ENCODE measurements at places on chromosomes 12 and 14.

GRCh38 chr12:112677050-112677765 is 114.3 kb upstream of the RPH3A start:
- DNase-seq: no peak

GRCh38 chr14:64074961-64075612 is 219.1 kb downstream of the ESR2 start:
- DNase-seq: no peak

DNA sequence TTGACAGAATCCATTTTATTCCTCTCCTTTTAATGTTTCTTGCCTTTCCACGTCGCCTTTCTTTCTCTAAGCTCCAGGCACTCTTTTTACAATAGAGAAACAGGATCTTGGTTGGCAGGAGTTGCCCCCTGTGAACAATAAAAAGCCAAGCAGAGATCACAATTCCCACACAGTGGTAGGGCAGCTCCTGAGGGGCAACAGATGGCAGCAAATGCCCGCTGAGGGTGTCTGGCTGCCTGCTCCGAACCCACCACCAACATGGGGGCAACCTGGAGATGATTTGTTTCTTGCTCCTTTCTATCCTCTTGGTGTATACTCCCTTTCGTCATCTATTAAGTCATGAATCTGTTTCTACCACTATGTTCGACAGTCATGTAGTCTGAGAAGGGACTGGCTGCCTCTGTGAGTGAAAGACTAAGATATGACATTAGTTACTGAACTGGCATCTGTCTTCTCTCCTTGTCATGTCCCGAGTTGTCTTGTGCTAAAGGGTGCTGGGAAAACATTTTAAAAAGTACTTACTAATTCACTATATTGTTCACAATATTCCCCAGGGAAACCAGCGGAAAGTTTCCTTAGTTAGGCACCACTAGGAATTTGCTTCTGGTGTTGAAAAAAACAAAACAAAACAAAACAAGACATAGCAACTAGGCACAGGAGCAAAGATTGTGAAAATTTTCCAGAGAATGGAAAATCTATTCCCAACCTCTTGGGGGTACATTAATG is 170.1 kb downstream of the STXBP6 start:
- peak; percentile 9 for DNase-seq

DNA sequence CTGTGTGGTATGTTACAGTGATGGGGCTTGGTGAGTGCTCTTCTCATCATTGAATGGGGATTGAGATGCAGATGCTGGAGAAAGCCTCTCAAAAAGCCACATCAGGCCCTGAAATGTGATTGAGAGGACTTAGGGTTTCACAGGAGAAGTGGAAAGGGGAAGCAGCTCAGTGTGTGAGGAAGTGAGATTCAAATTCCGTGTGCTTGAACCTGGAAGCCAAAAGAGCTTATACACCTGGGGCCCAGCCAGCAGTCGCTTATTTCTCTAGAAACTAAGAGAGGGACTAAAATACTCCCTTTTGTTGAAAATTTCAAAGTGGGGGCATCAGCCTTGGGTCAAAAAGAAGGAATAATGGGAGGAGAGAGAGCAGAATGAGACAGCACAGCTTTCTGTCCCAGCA is 39.1 kb upstream of the GZMB start:
- DNase-seq: no peak

DNA sequence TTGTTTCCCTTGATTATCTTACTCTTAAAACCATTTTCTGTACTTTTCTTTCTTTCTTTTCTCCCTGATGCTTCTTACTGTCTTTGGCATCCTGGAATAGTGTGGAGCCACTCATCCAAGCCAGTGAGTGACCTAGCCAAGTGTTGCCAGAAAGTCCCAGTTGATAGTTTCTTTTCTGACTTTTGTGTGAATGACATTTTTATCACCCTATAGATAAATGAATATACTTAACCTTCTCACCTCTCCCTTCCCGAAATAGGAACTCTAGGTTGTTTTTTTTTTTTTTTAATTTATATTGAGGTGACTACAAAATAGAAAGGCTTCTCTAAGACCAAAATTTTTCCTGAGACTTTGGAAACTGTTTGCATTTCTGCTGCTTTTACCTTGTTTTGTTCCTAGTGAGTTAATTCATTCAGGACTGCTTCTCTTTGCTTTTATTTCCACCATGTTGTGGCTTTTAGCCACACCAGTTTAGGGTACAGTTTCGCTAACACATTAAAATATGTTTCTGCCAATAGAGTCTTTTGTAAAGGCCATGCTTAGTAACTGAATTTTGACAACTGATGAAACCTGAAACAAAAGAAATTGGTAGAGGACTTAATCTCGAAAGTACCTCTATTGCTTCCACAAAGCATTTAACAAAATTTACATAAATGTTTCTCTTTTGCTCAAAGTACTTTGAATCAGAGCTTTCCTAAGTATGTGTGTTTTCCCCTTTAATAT is 194.6 kb downstream of the ERC1 start:
- no peak for DNase-seq

- DNase-seq: no peak
These were observed 9.8 kb upstream of the DICER1 start for GRCh38 chr14:95167177-95167576.

DNA sequence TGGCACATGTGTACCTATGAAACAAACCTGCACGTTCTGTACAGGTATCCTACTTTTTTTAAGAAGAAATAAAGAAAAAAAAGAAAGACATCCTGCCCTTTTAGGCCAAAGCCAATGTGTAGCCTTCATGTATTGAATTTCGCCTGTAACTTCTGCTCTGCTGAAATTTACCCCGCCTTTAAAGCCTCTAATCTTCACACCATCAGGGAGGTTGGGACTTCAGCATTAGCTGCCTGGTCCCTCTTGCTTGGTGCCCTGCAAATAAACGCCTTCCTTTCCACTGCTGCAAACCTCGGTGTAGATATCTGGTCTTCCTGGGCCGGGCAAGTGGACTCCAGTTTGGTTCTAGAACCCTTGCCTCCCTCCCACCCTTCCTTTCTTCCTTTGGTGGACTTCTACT is 2.6 kb upstream of the KRT71 start:
- no peak for DNase-seq

- no peak for DNase-seq
These were observed 233.5 kb downstream of the EFCAB11 start for GRCh38 chr14:89720741-89721729.

DNA sequence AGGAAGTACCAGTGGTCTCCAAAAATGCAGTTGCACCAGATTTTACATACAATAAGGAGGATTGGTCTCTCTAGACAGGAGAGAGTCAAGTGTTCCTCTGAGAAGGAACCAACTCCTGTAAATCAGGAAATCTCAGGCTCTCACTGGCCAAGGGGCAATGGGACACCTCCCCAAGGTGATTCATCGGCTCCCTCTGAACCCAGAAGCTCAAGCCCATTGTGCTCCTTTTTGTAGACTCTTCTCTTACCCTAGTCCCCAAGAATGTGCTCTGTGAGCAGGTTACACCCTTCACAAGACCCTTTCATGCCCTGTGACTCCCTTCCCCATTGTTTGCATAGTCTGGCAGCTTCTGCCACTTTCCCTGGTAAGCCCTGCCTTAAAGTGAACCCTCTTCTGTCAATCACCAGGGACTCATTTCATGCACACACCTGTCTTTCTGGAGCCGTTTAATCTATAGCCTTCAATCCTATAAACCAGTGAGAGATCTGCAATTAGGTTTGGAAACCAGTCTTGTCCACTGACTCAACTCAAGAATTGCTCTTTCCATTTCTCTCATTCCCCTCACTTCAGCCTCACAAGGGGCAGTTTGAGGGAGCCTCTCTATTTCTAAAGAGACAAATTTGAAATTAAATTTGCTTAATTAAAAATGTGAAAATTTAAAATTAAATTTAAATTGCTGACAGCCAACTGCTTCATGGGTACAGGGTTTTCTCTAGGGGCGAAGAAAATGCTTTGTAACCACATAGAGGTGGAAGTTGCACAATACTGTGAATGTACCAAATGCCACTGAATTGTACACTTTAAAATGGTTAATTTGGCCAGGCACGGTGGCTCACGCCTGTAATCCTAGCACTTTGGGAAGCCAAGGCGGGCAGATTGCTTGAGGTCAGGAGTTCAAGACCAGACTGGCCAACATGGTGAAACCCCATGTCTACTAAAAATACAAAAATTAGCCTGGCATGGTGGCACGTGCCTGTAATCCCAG is 38.3 kb upstream of the LTA4H start:
- DNase-seq: no peak

- no peak for DNase-seq
These were observed 58.0 kb downstream of the NTF3 start for GRCh38 chr12:5489760-5490406.

DNA sequence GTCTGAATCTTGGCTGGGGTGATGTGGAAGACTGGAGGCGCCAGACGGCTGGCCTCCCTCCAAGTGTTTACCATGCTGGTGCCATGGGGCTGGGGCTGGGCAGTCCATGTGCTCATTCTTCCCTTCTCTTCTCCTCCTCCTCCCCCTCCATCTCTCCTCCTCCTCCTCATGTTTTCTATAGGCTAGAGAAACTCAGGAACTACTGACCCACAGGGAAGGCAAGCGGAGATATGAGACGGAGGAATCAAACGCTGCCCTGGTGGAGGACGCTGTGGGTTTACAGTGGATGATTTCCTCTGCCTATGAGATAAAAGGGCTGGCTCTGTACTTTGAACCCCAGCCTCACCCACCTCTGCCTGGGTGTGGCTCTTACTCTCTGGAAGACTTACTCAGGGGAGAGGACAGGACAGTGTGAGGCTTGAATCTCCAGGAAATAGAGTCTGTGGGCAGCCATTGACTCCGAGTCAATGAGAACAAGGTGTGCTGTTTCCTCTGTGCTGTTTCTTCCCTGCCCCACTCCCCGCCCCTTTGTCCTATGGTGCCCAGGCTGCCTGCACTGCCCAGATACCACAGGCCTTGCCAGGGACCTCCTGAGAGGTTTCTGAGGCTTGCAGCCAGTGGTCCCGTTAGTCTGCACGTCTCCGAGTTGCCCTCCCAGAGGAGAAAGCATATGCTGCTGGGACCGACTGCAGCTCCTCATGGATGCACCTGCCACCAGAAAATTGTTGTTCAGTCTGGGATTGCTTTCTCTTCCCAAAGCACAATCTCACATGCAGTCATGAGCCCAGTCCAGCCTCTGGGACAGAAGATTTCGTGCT is 132.6 kb upstream of the ARHGAP5 start:
- DNase-seq: no peak

GRCh38 chr14:65470404-65470880 is 57.9 kb downstream of the FUT8 start:
- no peak for DNase-seq

- DNase-seq: no peak
These were observed 313.7 kb upstream of the DCN start for GRCh38 chr12:91496337-91496736.

GRCh38 chr12:128798571-128799341 is 25.0 kb downstream of the SLC15A4 start:
- DNase-seq: no peak

DNA sequence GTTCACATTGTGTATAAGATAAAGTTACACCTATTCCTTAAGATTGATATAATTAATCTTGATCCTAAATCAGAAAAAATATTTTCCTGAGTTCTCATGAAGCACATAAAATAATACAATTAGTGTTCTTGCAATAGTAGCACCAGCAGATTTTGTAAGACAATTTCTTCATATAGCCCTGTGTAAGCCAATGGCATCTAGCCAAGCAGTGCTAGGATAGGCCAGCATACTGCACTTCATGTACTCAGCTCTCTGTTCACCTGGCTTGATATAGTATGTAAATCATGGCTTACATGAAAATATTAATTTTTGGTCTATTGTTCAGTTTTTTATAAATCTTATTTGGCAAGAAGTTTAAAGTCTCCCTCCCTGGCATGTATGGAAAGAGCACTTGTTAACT is 1.9 kb downstream of the KLRF2 start:
- DNase-seq: no peak

- DNase-seq: no peak
These were observed 123.3 kb upstream of the MED13L start for GRCh38 chr12:116400636-116401372.

- DNase-seq: no peak
These were observed 335.9 kb downstream of the ATP23 start for GRCh38 chr12:58277231-58277630.

DNA sequence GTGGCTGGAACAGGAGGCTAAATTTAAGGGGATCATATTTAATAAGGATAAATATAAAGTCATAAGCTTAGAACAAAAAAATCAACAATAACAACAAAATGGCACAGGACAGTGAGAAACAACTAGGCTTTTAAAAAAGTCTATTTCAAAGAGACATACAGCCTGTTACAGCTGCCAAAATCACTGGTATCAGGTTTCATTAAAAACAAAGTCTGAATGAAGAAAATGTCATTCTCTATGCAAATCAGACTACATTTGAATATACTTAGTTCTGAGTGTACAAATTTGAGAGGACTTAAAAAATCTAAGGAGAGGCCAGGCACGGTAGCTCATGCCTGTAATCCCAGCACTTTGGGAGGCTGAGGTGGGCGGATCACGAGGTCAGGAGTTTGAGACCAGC is 44.0 kb downstream of the TFCP2 start:
- DNase-seq: no peak

DNA sequence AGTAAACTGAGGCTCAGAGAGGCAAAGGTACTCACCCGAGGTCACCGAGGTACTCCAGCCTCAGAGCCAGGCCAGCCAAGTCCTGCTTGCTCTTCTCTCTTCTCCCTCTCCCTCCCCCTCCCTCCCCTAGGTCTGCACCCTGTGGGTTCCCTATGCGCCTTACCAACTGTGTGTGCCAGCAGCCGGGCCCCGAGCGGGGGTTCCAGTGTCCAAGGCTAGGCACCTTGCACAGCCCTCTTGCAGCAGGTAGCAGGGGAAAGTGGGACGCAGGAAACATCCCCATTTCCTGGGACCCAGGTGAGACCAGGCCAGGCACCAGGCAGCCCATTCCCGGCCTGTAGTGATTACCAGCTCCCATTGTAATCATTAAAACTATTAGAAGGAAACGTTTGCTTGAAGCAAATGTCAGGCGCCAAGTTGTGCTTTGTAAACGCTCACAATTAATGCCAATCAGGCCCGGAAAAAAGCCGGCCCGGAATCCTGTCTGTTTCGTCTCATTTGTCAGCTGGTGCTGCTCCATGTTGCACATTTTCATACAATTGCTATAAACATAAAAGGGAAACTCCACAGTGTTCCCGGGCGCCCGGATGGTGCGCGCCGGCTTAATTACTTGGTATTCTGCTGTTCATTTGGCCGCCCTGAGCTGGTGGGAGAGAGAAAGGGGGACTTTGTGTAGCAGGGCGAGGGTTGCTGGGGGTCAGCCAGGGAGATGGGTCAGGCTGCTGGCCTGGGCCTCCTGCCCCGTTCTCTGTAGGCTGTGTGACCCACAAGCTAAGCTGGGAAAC is 11.9 kb downstream of the FAM222A start:
- DNase-seq: no peak

- DNase-seq: no peak
These were observed 115.8 kb upstream of the CCDC198 start for GRCh38 chr14:57609192-57610075.

DNA sequence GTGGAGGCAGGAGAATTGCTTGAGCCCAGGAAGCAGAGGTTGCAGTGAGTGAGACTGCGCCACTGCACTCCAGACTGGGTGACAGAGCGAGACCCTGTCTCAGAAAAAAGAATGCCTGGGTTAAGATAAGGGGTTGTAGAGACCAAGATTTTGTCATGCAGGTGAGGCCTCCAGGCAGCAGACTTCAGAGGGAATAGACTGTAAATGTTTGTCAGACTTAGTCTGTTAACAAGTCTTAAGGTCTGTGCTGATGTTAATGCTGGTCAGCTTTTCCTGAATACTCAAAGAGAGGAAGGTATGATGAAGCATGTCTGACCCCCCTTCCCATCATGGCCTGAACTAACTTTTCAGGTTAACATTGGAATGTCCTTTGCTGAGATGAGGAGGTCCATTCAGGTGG is 83.0 kb upstream of the FUT8 start:
- DNase-seq: no peak
